ENCODE measurements at places on chromosomes 3 and 15. TPM values are rescaled to one million over a fixed set of nuclear protein-coding genes. Genes with fewer than 3 reads are reported as not detected.

DNA sequence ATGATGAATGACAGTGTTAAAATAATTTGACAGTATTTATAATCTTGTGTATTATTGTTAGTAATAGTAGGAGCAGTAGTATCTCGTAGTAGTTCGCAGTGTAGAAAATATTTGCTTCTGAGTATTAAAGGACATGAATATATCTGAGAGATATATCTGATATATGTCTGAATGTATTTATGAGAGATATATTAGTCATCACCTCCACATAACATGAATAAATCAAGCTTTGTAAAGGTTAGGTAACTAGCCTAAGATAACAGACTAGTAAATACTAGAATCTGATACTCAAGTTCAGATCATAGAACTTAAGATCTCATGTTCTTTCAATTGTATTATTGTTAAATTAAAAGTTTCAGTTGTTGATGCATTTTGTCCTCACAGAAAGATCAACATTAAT, 130.5 kb downstream of the UBE2E2 start:
- no peak for DNase-seq

DNA sequence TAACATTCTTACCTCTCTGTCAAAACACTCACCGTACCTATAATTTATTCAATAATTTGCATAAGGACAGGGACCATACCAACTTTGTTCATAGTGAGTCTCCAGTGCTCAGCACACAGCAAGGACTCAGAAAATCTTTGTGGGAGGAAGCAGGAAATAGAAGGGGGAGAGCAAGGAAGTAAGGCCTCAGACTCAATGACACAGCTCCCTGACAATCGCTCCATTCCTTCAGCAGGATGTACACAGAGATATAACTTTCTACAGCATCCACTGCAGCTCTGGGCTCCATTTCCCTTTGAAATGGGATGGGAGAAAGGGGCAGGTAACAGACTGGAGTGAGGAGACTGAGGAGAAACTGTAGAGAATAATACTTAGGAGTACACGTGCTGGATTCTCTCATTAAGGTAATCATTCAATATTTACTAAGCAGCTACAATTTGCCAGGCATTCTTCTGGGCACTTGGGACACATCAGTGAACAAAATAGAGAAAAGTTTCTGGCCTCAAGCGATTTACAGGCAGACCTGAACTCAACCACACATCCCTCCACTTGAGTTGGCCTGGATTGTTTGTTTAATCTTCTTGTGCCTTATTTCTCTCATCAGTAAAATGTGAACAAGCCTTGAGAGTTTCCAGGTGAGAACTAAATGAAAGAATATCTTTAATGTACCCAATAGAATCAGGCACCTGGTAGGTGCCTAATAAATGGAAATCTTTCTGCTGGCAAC, 330.3 kb upstream of the THBS1 start:
- no peak for DNase-seq

PLA2G4D gene
- total RNA-seq = not detected

ZBTB47 gene
- total RNA-seq = 79.7 TPM

DNA sequence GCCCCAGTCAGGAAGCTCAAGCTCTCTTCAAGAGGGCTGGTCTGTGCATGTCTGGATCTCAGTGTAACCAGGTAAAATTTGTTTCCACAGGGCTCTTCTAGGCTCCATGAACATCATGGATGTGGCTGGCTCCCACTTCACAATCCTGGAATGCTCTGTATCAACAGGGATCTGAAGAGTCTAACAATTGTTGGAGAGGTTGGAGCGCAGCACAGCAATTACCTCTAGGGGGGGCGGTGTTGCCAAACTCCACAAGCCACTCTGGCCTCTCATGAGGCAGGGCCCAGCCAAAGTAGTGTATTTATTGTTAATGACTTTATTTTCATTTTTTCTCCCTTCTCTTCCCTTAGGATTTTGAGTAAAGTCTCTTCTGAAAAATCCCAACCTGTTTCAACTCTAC, 6.1 kb upstream of the EIF2B5 start:
- DNase-seq = no peak

DNA sequence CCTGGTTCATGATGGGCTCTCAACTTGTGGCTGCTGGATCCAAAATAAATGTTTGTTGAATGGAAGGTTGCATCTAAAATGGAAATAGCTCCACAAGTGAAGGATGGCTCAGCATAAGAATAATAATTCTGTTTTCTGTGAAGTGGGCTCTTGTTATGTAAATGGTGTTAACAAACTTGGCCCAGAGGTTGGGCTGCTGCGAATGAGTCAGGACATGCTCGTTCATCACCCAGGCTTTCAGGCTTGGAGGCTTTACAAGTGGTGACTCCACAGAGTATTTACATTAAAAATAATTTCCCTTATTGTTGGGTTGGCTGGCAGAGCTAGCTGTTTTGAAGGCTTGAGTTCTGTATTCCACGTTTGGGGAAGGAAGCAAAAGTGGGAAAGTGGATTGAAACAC, 60.5 kb downstream of the ITGB5 start:
- no peak for DNase-seq

DNA sequence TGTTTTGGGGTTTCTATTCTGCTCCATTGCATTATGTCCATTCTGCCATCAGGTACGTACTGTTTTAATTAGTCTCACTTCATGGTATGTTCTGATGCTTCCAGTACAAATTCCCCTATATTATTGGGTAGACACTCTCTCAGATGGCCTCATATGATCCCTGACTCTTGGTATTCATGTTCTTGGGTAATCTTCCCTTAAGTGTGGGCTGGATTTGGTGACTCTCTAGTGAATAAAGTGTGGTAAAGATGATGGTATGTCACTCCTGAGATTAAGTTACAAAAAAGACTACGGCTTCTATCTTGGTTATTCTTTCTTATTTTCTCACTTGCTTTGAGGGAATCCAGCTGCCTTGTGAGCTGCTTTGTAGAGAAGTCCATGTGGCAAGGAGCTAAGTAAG, 89.6 kb upstream of the TBC1D5 start:
- peak; percentile 55 for DNase-seq

DNA sequence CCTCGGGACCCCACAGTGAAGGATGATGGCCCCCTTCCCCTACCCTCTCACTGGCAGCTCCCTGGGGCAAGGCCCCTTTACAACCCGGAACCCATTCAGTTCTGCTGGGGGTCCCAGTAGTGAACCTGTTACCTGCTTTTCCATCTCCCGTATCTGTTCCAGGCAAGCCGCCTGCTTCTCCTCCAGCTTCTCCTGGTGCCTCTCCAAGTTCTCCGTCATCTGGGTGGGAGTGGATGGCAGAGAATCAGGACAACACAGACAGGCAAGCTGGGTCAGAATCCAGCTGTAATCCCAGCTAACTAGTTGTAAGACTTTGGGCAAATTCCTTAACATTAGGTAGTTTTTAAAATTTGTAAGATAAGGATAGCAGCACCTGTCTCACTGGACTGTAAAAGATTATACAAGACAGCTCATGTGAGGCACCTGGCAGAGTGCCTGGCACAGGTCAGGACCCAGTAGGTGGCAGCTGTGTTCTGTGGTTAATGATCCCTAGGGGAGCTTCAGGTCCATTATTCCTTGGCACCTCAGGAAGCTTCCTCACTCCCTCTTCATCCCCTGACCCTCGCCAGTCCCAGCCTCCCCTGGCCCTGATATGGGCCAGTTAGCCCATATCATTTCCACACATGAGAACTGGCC, 6.4 kb upstream of the ANKRD63 start:
- DNase-seq = no peak

P2RY12 gene
- total RNA-seq = 2.9 TPM

TNFAIP8L3 gene
- 15.7 TPM for total RNA-seq

DNA sequence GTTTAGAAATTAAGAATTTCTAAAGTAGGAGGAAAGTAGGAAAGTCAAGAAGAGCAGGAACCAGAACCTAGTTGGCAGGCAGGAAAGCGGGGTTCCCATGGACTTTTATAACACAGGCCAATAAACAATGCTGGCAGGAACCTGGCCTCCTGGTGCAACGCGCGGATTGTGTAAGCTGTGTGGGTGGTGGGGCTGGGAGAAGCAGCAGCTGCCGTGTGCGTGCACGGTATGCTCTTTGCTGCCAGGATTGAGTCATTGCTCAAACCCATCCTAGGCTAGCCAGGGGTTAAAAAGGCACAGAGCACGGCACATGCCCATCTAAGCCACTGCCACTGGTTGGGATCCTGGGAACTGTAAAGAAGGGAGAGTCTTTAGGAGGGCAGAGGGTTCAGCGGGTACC, 209.9 kb upstream of the RGMA start:
- peak; percentile 89 for DNase-seq

SNTN gene
- not detected for total RNA-seq

Measured in esophagus muscularis mucosa (tissue), 4 donors.